ENCODE measurements at places on chromosomes 5 and 9. TPM values are rescaled to one million over a fixed set of nuclear protein-coding genes. Genes with fewer than 3 reads are reported as not detected.
A peak's percentile ranks its signal among the peaks of the same experiment; 100 is the strongest.

- no peak for DNase-seq
Measured at GRCh38 chr9:116549061-116549664, 137.9 kb upstream of the TRIM32 start.

DNA sequence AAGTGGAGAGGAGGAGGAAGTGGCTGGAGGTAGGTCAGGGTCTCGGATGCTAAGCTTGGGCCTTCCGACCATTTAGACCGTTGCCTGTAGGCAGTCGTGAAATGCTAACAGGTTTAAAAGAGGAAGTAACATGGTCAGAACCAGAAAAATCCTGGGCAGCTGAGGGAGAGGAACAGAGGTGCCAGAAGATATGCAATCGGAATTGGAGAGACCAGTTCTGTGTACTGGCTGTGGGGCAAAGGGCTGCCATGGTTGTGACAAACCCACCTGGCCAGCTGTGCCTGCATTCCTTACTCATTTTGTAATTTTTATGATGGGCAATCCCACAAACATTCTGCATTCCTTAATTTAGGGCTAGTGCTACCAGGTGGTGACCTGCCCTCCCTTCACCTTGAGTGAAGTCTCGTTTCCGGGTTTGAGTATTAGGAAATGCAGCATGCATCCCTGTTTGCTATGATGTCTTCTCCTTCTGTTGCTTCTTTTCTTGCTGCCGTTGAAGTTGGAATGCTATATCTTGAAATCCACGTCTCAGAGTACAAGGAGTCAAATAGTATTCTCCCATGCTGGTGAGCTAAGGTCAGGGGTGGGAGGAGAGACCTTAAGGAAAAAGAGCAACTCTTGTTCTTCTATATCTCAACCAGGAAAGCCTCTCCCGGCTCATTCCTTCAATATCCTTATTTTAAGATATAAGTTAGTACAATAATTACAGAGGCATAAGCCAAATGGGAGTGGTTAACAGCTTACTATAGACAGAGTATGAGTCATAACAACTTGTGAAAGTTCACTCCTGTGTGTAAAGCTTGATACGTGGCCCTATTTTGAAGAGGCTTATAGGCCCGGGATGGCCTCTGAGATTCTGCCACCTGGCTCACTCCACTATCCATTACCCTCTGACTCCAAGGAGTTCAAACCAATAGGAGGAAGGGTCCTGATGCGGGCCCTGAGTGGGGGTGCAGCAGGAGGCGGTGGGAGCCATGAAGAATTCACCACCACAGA is 37.0 kb downstream of the B4GALT1 start:
- no peak for DNase-seq

The MEIKIN gene
- polyA plus RNA-seq = not detected

The EPB41L4A gene
- polyA plus RNA-seq = 26.8 TPM

- no peak for DNase-seq
Measured at GRCh38 chr9:99828417-99829176, 6.9 kb downstream of the NR4A3 start.

DNA sequence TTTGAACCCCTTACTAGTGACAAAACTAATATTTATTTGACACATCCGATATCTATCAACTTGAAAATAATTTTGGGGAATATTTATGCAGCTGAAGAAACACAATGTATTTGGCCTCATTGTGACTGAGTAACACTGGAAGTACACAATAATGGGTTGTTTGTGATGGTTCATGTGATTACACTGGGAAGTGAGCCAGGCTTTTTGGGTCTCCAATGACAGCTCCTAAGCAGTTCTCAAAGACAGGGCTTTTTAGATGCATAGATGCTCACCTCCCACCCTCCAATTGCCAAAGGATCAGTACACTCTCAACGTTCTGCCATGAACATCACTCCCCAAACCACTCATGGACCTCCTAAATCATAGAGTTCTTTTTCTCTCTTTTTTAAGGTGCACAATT is 170.0 kb downstream of the SLC24A2 start:
- DNase-seq = no peak

GRCh38 chr9:75053869-75054268 is 25.8 kb upstream of the CARNMT1 start:
- no peak for DNase-seq

The PCDHB6 gene
- polyA plus RNA-seq = 2.6 TPM

DNA sequence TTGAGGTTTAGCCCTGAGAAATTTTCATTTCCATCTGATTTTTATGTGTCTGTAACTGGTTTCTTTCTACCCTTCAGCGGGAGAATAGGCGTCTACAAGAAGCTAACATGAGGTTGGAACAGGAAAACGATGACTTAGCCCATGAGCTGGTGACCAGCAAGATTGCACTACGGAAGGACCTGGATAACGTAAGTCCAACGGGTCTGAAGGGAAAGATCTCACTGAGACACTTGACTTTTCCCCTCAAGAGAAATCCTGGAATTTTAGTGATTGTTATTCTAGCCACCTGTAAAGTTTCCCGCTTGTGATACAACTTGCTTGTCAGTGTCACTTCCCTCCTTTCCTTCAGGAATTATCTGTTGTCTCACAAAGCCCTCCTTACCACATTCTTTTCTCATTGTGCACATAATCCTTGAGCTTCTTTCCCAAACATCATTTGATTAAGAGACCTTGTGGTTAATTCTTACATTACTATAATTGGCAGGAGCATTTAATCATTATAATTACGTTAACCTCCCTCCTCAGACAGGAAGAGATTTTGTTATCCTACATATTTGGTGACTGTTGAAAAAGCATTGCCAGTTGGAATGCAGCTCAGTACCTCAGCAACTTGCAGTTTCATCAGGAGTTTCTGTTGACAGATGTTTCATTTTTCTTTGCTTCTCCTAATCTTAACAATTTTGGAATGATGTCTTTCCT is 56.9 kb downstream of the GPR21 start:
- no peak for DNase-seq

GRCh38 chr9:124295159-124295794 is 37.5 kb downstream of the NEK6 start:
- peak; percentile 58 for DNase-seq

GRCh38 chr5:34914671-34915138 is 599 bp downstream of the RAD1 start:
- DNase-seq = no peak

GRCh38 chr5:124806373-124807077 is 60.1 kb upstream of the ZNF608 start:
- peak; percentile 90 for DNase-seq

GRCh38 chr9:15298362-15298761 is 8.7 kb downstream of the TTC39B start:
- DNase-seq = no peak

DNA sequence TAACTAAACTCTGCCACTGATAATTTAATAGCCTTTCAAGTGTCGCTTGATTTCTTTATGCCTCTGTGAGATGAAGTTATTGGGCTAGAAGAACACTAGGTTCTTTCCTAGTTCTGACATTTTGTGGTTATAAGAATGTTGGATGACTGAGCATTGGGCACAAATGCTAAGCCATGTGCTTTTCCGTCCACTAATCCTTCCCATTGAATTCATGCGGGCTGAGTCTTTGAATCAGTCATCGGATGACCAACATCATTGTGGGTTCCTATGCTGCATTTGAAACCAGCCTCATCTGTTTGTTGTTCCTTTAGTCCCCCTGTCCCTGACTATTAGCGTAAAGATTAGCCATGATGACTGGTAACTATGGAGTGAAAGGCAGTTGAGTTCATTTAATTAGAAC is 58.5 kb downstream of the ALDH1A1 start:
- no peak for DNase-seq

The TAL2 gene
- polyA plus RNA-seq = 2.4 TPM

- no peak for DNase-seq
Measured at GRCh38 chr5:43182421-43182820, 9.6 kb upstream of the NIM1K start.

GRCh38 chr5:166436872-166437271 is 1854.6 kb upstream of the WWC1 start:
- no peak for DNase-seq

DNA sequence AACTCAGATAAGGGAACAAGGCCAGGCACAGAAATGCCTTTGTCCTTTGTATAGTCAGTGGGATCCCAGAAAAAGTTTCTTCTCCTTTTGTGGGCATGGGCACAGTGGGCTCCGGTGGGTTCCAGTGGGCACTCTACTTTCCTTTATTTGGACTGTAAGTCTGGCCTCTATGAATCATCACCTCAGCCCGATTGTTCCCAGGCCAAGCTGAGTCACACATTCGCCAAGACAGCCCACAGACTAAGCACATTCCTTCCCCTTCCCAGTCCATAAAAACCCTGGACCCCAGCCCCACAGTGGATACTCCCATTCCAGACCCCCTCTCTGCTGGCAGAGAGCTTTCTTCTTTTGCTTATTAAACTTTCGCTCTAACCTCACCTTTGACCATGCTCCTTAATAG is 165.0 kb downstream of the FBXL17 start:
- no peak for DNase-seq

DNA sequence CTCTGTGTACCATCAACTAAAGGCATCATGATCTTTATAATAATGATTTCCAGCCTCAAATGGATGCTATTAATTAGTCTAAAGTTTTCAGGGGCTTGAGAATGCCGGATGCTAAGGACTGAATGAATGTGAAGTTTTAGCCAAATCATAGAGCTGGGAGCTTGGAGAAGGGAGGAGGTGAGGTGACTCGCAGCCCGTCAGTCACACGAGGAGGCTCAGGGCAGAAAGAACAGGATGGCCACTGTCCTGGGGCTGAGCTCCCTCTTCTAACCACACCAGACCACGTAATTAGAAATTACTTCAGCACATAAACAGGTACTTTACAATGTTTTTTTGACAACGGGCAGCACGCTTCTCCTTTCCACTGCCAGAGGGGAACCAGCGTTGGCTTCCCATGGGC is 222.6 kb downstream of the NPR3 start:
- no peak for DNase-seq

- DNase-seq = no peak
Measured at GRCh38 chr5:181108578-181109165, 22.3 kb downstream of the OR2V1 start.

DNA sequence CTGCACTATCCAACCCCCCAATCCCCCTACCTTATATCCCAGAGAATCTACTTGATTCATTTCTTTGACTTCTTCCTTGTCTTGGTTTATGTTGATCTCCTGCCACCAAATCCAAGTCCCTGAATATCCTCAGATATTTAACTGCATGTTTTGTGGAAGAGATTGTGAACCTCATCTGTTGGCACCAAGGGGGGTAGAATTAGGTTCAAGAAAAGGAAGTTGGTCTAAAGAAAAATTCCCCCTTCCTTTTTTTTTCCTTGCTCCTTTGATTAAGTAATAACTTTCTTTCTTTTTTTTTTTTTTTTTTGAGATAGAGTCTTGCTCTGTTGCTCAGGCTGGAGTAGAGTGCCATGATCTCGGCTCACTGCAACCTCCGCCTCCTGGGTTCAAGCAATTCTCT is 526 bp upstream of the CD14 start:
- no peak for DNase-seq

The BTNL3 gene
- polyA plus RNA-seq = 0.31 TPM

The GARNL3 gene
- 19.6 TPM for polyA plus RNA-seq

DNA sequence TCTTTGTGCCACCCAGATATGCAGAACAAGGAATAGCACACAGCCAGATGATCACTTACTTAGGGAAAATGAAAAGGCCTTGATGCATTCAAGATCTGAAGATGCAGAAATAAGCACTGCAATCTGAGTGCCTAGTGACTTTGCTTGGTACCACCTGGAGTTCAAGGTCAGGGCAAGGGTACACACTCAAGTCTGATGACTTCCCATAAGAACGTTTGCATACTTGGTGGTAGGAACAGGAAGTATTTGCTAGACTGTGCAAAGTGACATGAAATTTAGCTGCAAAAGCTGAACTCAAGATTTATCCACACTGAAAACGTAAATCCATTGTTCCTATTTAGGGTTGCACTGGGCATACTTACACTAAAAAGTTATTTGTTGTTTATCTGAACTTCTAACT is 177.1 kb downstream of the PIK3R1 start:
- no peak for DNase-seq

GRCh38 chr5:128334010-128334716 is 203.9 kb downstream of the FBN2 start:
- no peak for DNase-seq

- no peak for DNase-seq
Measured at GRCh38 chr5:127441799-127442484, 75.5 kb upstream of the PRRC1 start.

The FOXD4 gene
- polyA plus RNA-seq = 0.60 TPM

DNA sequence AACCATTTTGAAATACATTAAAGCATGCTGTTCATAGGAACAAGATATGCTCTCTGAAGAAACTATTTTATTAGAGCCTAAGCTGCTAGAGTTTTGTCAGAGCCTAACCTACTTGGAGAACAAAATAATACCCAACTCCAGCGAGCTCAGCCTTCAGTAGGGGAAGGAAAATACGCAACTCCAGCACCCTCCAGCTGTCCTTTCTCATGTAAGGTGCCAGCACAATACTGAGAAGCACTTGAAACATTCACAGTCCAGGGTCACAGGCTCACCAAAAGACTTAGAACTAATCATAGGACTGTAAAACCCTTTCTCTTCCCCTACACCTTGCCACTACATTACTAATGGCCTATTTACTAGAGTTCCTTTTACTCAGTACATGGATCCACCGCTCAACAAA is 18.9 kb downstream of the DPYSL3 start:
- no peak for DNase-seq

The PHF24 gene
- polyA plus RNA-seq = 0.21 TPM

GRCh38 chr5:176861276-176861675 is 37.9 kb downstream of the HK3 start:
- DNase-seq = no peak

DNA sequence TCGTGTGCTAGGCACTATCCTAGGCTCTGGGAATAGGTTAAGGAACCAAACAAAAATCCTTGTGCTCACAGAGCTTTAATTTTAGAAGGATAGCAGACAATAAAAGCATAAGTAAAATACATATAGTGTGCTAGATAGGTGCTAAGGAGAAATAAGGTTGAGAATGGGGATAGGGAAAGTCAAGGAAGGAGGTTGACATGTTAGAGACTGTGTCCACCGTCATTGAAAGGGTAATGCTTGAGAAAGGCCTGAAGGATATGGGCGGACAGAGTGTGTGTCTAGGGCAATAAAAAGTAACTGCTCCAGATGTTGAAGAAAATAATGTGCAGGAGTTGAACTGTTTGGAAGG is 482 bp upstream of the TDRD7 start:
- DNase-seq = no peak

The F2RL1 gene
- 30.3 TPM for polyA plus RNA-seq

DNA sequence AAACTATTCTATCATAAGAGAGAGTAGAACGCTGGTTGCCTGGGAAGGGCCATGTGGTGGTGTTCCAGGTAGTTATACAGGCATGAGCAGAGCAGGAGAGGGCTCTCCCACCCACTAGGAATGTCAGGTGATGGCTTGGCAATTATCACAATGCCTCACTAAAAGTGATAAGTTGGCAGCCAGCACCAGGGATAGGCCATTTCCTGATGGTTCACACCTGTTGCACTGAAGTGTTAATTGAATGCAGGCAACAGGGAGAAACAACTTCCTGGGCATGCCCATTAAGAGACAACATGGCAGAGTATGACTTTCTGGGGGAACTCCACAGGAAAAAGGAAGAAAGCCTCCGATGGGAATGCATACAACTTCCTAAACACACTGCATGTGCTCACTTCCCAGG is 593.2 kb downstream of the ELAVL2 start:
- no peak for DNase-seq

The ARL14EPL gene
- polyA plus RNA-seq = not detected

- DNase-seq = no peak
Measured at GRCh38 chr5:158464383-158464782, 605.4 kb upstream of the CLINT1 start.

GRCh38 chr5:120765189-120765588 is 301.1 kb downstream of the PRR16 start:
- DNase-seq = no peak

The PCDHAC1 gene
- polyA plus RNA-seq = 0.17 TPM

GRCh38 chr5:127136908-127137307 is 63.6 kb upstream of the C5orf63 start:
- no peak for DNase-seq

GRCh38 chr5:57692582-57693487 is 210.2 kb upstream of the ACTBL2 start:
- no peak for DNase-seq

Measured in left renal cortex interstitium (tissue), 4 donors.